ENCODE measurements at places on chromosomes 3 and 15.
A peak's percentile ranks its signal among the peaks of the same experiment; 100 is the strongest.

DNA sequence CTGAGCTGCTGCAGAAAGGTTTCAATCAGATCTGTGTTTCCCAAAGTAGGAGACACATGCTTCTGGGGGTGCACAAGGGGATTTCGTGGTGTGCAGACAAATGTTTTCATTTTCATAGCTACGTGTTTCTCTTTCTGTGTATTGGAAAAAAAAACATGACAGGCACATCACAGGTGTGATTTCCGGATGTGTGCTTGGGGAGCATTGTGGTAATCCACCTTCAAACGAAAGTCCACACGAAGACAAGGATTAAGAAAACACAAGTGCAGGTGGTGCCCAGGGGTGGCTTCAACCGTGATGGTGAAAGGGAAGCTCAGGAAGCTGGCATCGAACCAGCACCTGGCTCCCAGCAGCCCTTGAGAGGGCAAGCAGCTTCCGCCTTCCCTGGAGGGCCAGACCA, 164.6 kb upstream of the LINGO1 start:
- DNase-seq: no peak

DNA sequence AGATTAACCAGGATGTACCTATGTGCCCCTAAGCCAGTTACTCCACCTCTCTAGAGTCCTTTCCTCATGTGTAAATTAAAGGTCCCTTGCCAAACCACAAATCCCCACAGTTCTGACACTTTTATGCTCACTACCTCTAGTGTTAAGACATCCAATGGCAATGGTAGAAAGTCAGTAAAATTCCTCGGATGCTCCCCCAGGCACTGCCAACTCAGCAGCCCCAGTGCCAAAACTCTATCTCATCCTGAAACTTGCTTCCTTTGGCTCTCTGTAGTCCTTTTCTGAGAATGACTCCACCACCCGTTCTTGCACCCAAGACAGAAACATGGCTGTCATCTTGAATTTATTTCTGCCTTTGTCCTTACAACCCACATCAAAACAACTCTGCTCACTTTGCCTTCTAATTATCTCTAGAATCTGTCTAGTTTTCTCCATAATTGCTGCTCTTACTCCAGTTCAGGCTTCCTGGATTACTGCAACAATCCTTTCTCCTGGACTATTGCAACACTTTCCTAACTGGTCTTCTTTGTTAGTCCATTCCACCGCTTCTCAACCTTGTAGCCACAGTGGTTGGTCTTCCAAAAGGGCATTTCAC, 41.6 kb downstream of the MB21D2 start:
- DNase-seq: no peak

DNA sequence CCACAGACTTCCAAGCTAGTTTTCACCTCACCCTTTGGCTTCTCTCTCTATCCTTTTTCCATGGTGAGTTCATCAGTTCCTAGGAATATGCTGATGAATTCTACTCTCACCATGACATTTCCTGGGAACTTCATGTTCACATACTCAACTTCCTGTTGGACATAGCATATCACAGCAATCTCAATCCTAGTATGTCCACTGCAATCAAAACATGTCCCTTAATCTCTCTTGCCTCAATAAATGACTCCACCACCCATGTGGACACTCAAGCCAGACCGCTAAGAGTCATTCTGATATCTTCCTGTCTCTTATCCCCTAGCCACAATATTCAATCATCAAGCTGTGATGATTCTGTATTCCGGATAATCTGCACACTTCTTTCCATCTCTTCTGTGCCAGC, 66.7 kb upstream of the MME start:
- no peak for DNase-seq

DNA sequence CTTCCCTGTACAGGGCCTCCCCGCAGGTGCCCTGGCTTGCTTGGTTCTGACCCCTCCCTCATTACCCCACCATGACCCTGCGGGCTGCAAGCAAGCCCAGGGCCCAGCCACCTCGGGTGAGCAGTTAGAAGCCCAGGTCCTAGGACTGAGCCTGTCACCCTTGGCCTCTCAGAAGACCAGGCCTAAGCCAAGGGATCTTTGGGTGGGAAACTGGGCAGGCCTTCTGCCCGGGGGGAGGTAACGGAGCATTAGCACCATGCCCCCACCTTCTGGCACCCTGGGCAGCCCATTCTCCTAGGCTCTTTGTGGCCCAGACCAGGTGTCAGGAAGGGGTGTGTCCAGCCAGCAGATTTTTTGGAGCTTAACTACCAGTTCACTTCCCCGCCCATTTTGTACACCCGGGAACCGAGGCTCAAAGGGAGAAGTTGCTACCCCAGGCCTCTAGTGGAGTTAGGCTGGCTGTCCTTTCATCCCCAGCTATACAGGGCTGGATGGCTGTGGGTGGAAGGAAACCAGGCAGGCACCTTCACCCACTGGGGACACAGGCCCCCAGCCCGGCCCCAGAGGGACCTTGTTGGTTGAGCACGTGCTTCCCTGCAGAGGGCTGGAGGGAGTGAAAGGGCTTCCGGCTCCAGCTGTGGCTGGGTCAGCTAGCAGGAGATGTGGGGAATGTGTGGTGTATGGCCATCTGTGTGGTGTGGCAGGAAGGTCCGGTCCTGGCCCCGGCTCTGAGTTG, 1.4 kb downstream of the CSK start:
- DNase-seq: peak; percentile 59

DNA sequence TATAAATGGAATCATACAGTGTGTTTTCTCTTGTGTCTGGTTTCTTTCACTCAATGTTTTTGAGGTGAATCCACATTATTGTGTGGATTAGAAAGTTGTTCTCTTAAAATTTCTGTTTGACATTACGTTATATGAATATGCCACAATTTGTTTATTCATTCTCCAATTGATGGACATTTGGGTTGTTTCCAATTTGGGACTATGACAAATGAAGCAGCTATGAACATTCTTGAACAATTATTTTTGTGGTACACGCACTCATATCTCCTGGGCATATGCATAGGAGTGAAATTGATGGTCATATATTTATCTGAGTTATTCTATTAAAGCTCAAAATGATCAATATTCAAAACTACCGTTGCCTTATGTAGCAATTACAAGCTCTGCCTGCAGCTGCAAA, 5.3 kb upstream of the THRB start:
- DNase-seq: no peak

DNA sequence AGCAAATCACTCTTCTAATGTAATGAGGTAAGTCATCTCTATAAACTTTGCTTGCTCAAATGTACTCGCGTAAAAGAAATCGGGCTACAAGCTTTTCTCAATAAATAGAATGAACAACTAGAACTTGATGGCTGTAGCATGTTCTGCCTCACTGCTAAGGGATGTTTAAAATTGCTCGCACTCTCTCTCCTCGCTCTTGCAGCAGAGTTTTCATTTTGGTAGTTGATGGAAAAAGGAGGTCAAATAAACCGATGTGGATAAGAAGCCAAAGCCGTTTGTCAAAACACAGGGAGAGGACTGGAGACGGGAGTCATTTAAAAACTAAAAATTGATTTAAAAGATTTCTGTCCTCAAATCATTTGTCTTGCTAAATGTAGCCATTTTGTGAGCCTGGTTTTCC, 53.3 kb downstream of the ANXA2 start:
- no peak for DNase-seq

DNA sequence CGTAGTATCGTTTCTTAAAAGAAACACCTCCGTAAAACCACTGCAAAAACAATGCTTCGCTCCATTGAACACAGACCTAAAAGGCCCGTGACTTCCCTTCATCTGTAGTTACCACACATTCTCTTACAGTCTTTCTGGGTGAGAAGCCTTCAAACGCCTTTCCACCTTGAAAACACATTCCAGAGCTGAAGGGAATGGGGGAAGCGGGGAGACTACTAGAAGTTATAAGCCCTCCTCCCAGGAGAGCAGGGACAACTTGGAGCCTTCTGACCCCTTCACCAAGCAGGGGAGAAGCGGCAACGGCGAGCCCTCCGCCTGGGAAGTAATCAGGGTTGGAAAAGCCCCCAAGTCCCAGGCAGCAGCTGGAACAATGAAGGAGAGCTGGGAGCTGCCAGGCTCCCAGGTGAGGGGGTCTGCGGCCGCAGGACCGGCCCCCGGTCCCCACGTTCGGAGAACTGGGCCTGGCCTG, 461 bp downstream of the SECISBP2L start:
- DNase-seq: peak; percentile 56

GRCh38 chr3:144119633-144120032, 148.0 kb downstream of the DIPK2A start:
- no peak for DNase-seq

DNA sequence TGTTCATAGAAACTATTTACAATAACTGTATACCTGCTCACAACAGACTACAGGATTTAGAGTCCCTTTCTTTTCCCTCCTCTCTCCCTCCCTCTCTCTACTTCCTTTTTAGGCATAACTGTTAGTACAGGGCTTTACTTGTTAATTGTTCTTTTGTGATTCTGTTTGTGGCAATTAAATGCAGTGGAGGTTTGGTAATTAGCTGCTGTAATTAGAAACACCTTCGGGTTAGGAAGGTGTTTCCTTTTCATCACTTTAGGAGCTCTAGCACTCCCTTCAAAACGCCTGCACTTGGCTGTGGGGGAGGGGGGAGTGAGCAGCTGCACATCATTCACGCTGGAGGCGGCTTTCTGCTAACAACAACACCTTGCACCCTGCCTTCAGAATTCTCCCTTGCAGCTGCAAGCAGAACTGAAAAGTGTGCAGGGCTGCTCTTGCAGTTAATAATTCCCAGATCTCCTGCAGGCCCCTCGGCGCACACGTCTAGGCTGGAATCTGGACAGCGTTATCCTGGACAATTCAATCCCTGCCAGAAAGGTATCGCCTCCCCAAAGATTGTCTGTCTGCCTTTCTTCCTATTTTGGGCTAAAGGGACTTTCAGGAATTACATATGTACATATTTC, 242.6 kb upstream of the RGMA start:
- no peak for DNase-seq

DNA sequence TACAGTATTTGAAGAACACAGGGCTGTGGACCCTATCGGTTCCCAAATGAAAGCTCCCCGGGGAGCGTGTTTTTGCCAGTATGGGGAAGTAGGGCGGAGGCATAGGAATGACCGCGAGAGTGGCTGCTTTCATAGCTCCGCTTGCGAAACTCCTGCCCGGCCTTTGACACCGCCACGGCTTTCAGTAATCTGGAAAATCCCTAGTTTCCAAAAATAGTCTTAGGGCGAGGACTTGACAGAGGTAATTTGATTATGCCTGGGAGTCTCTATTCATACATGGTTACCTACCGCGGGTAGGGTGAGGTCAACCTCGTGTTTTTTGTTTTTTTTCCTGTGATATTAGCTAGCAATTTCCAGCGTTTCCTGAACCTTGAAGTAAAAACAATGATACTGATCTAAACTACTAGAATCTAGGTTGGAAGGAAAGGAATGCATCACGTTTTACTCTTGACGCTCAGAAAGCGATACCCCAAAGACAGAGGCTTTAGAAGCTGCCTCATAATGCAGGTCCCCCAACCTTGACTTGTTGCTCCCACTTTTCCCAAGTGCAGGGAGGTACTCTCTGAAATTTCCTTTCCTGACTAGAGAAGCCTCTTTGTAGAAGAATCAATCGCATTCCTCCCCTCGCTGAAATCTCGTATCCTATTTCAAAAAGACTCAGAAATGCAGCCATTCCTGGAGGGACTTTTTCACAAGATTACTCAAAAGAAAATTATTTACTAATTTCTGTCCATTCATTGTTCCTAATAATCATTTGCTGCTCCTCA, 894 bp upstream of the CCNL1 start:
- DNase-seq: peak; percentile 75

- no peak for DNase-seq
Measured at GRCh38 chr15:67865331-67865730, 25.5 kb upstream of the RNU6-1 start.

DNA sequence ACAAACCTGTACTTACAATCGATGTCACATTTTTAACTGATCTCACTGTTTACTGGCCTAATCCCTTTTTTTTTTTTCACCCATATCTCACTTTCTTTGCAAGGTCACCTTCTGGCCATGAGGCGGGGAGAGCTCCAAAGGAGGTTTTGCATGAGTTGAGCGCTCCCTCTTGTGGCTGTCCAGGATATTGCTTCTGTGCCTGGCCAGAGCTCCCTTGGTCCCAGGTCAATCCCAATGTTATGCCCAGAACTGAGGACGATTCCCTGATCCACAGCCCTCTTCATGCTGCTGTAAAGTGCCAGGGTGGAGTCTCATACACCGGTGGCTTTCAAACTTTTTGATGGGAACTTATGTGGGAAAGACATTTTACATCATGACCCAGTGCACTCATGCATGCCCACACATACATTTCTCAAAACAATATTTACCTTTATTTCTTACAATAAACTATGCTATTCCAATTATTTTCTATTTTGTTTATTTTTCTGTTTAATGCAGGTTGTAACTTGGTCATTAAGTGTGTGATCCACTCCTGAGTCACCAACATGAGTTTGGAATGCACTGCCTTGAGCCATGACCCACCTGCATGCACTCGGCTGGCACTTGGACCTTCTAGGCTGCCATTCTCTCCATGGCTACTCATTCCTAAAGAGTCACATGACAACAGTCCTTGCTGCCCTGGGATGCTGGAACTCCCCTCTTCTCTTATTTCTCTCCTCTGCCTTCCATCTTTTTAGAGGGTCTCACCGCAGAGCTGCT, 9.6 kb upstream of the SST start:
- peak; percentile 76 for DNase-seq

GRCh38 chr3:23113455-23114171, 89.5 kb upstream of the UBE2E2 start:
- DNase-seq: peak; percentile 23

DNA sequence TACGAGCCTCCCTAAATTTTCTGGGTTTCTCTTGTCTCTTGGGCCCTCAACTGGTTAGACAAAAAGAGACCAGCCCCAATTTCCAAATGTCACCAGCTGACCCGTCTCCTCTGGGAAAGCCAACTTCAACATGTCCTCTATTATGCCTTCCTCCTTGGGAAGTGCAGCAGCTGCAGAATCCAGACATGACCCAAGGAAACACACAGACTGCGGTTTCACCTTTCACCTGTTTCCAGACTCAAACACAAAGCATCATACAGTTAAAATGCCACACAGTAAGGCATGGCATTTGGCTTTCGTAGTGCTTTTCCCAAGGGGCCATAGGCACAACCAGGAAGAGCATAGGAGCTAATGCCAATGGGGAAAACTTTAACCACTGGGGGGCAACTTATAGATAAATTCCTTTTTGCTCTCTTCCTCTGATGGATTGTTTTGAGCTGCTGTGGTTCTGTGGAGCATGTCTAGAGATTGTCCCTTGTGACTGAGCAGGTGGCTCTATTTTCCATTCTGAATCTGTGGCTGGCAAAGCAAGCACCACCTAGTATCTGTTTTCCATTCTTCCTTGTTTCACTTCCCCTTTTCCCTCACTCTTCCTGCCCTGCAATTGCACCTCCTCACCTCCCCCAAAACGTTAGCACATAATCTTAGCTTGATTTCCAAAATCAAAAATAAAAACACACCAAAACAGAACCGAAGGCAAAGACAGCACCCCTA, 49.3 kb downstream of the HHLA2 start:
- DNase-seq: no peak

GRCh38 chr3:76943671-76944070, 96.2 kb upstream of the ROBO2 start:
- no peak for DNase-seq

All from RKO (cell line).